ENCODE measurements at places on chromosomes 4 and X. TPM values are rescaled to one million over a fixed set of nuclear protein-coding genes. Genes with fewer than 3 reads are reported as not detected.

ARHGEF6 gene
- total RNA-seq: 53.6 TPM

- no peak overlapping the region for H3K4me3 ChIP-seq
- H3K4me1 ChIP-seq: no peaks in the 10 kb centered on the region
- H3K36me3 ChIP-seq: no peaks in the 10 kb centered on the region
- no peak for DNase-seq
These were observed 1012.1 kb downstream of the RAB28 start for GRCh38 chr4:12472087-12472486.

SHROOM2 gene
- total RNA-seq: not detected

DNA sequence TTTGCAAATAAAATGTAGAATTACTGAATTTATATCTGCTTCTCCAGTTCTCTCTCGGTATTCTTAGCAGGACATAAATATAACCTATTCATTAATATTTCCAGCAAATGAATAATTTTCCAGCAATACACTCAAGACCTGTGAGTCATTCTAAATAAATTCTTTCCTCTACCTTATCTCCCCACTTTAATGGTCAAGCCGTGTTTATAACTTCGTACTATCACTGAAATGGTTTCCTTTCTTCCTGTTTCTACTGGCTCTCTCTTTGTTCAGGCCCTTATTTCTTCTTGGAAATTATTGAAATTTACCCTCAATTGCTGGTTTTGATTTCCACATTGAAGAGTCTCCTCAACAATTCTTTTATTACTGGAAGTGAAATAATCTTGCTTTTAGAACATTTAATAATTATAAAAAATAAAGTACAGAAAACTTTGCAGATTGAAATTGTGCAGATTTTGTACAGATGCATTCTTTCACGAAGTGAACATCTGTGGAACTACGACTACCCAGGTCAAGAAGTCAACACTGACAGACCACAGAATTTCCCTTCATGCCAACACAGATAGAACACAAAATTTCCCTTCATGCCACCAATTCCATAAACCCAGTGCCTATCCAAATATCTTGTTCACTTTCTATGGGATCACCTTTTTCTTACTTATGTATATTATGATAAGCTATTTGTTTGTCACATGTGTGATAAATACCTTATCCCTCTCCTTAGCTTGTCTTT is 205.7 kb downstream of the FAT4 start:
- DNase-seq: no peak
- no peaks in the 10 kb centered on the region for H3K4me1 ChIP-seq
- H3K27me3 ChIP-seq: no peaks in the 10 kb centered on the region
- no peaks in the 10 kb centered on the region for H3K36me3 ChIP-seq
- no peak overlapping the region for H3K27ac ChIP-seq

DNA sequence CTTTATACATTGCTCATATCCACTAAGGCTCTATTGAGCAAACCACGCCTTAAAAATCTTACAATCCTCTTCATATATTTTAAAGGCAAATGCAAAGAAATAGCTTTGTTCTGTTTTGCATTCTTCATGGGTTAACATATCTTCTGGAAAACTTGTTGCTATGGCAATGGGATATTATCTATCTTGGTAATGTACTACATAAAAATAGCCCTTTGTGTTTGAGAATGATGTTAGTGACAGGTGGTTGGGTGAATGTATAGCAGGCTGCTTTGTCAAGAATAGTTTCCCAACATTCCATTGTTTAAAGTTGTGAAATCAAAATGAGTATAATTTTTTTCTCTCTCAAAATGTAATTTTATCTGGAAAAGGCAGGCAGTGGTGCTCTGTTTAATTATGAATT is 16.8 kb downstream of the REPS2 start:
- H3K36me3 ChIP-seq: no peaks in the 10 kb centered on the region
- no peak overlapping the region for H3K27ac ChIP-seq
- H3K27me3 ChIP-seq: no peaks in the 10 kb centered on the region
- no peaks in the 10 kb centered on the region for H3K4me1 ChIP-seq
- DNase-seq: no peak

DNA sequence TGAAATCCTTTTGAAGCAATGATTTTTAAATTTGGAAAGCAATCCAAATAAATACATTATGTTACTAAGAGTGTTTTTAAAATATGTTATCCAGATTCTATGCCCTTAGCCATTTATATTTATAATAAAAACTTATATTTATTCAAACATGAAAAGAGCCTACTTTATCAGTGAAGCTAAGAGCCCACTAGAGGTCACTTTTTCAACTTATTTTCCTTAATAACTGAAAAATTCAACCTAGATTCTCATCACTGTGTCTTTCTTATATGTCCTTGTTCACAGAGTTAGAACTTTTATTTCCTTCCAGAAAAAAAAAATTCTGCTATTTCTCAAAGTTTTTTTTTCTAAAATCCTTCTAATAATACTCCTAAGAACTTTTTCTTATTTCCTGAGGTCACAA is 23.9 kb downstream of the PRDM8 start:
- no peak overlapping the region for H3K27ac ChIP-seq
- DNase-seq: no peak

- no peak overlapping the region for H3K27ac ChIP-seq
- H3K4me3 ChIP-seq: no peak overlapping the region
- H3K36me3 ChIP-seq: no peaks in the 10 kb centered on the region
- DNase-seq: no peak
These were observed 436.5 kb upstream of the FTHL17 start for GRCh38 chrX:31508338-31508737.

DNA sequence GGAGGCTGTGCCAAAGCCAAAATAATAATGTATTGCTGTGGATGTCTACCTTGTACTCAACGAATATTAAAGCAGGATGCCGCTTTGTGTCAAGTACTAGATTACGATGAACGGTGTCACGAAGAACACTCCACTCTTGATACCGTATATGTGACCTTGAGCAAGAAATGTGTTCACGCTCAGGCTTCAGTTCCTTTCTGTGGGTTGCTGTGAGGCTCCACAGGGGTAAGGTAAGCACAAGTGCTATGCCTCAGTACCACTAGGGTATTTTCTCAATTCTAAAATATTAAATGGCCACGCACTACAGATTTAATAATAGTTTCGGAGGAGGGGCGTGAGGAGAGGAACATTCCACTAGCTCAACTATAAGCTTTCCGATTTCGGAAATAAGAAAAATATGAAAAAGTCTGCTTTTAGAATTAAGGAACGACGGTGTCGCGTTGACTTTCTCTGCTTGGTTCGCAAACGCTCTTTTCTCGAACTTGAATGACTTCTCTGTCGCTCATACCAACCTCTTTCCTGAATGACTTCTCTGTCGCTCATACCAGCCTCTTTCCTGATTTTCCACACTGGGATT is 607 bp upstream of the SCOC start:
- H3K36me3 ChIP-seq: no peaks in the 10 kb centered on the region
- H3K4me1 ChIP-seq: peaks cover 35% of the 10 kb centered on the region

ABCE1 gene
- 148 TPM for total RNA-seq

DNA sequence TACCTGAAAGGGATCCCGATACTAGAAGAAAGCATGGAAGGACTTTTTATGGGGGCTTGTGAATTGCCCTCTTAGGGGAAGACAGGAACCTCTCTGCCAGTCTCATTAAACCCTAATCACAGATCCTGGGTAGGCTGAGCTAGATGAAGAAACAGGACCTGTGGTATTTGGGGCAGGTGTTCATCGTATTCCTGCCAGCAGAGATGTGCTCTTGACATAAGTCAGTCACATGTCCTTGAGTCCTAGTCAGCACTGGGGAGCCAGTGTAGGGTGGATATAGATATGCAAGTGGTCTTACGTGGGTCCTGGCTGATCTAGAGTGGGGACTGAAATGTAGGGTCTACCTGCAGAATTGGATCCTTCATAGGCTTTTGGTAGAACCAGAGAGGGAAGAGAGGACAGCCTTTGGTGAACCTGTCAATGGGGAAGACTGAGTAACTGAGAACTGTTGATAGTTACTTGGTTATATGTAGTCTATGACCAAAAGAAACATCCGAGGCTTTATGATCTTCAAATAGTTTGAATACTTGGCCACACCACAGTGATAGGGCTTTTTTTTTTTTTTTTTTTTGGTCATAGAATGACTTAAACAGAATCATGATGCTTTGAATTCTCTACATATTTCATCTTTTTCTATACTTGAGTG is 63.5 kb upstream of the WDR1 start:
- H3K27ac ChIP-seq: peak overlapping the region; percentile 38
- no peak overlapping the region for H3K4me3 ChIP-seq
- H3K4me1 ChIP-seq: peaks cover 31% of the 10 kb centered on the region
- DNase-seq: no peak
- H3K36me3 ChIP-seq: peaks cover 3% of the 10 kb centered on the region

CFI gene
- not detected for total RNA-seq

GRCh38 chr4:158799013-158799770 is 30.4 kb downstream of the FNIP2 start:
- no peak overlapping the region for H3K27ac ChIP-seq
- peaks cover 12% of the 10 kb centered on the region for H3K4me1 ChIP-seq
- no peaks in the 10 kb centered on the region for H3K27me3 ChIP-seq
- H3K36me3 ChIP-seq: no peaks in the 10 kb centered on the region
- no peak for DNase-seq

DNA sequence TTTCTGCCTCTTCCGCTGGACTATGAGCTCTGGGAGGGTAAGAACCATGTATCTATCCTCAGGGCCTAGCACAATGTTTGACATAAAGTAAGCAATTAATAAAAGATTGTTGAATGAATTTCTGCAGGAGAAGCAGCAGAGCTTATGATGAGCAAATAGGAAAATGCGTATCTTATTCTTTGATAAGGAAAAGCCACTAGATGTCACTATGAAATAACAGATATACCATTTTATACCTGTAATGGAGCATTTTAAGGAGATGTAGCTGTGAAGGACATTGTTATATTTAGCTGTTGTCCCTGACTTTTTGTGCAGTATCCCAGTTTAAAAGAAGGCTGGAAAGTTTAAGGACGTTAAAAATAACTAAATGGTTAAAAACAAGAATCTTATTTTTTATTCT is 147.2 kb upstream of the MBNL3 start:
- no peaks in the 10 kb centered on the region for H3K27me3 ChIP-seq
- H3K4me1 ChIP-seq: no peaks in the 10 kb centered on the region
- DNase-seq: no peak
- no peaks in the 10 kb centered on the region for H3K36me3 ChIP-seq

ARMCX1 gene
- 2.6 TPM for total RNA-seq

ANXA3 gene
- total RNA-seq: 0.49 TPM

SLITRK2 gene
- total RNA-seq: not detected

DNA sequence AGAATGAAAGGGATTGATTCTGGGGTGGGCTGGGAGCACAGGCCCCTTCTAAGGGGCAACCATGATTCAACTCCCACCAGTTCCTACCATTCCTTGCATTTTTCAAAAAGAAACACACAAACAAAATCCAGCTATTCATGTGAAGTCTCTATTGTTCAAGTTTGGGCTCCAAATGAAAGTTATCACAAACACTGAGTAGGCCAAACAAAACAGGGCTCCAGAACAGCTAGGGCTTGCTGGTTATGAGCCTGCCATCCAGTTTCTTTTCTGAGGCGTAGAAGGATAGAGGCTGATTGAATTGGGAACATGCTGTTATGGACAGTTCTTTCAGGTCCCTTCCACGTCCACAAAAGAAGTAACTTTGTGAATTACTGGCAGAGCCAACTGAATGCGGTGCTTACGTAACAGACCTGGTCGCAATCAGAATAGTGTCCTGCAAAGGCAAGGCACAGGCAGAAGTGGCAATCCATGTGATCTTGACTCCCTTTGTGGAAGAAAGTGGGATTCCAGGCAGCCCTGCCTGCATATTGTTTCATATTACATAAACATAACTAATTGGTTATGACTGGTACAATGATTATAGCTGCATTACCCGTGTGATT is 244.5 kb downstream of the SCFD2 start:
- H3K27ac ChIP-seq: no peak overlapping the region
- no peaks in the 10 kb centered on the region for H3K27me3 ChIP-seq
- H3K4me1 ChIP-seq: peaks cover 15% of the 10 kb centered on the region

DNA sequence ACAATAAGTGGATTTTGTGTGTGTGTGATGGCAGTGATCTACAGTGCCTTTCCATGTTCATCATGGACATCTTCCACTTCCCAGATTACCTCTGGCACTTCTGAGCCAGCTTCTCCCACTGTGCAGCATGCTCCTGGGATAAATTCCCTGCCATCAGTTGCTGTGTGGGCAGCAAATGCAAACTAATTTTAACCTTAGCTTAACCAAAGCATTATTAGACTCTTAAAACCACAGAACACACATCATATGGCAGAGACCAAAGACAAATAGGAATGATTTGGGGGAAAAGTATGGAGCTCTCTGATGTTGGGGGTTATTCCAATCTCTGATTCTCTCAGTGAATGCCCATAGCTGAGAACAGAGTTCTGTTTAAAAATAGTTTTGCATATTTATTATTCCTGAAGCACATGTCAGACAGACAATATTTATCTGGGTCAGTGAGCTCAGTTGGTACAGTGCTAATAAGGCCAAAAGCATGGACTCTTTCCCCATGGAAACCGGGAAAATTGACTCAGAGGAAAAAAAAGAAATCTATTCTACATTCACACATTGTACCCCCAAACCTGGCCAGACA is 567.4 kb downstream of the IQCM start:
- H3K27ac ChIP-seq: no peak overlapping the region
- H3K36me3 ChIP-seq: no peaks in the 10 kb centered on the region
- no peak overlapping the region for H3K4me3 ChIP-seq
- no peaks in the 10 kb centered on the region for H3K27me3 ChIP-seq

- peaks cover 9% of the 10 kb centered on the region for H3K36me3 ChIP-seq
- no peak overlapping the region for H3K4me3 ChIP-seq
- no peak for DNase-seq
- H3K4me1 ChIP-seq: peaks cover 14% of the 10 kb centered on the region
- H3K27me3 ChIP-seq: no peaks in the 10 kb centered on the region
These were observed 71.6 kb upstream of the LEF1 start for GRCh38 chr4:108240366-108240765.

PHKA1 gene
- 8.7 TPM for total RNA-seq

DNA sequence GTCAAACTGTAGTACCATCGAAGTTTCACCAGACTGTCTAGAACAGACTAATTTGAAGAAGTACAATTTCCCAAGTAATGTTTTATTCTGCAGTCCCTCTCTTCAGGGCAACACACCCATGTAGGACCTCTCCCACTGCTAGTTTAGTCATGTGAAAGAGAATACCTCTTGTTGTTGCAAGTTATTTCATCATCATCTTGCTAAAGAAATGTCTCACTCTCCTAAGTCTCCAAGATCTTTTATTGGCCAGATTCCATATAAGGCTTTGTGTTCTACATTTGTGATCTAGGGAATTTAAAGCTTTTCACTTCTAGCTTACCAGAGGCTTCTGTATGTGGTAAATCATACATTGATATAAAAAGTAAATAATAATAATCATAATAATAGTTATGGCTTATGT is 745.3 kb upstream of the MAGEB2 start:
- no peaks in the 10 kb centered on the region for H3K27me3 ChIP-seq
- H3K4me1 ChIP-seq: no peaks in the 10 kb centered on the region
- DNase-seq: no peak
- H3K4me3 ChIP-seq: no peak overlapping the region
- H3K36me3 ChIP-seq: no peaks in the 10 kb centered on the region

- peak overlapping the region; percentile 70 for H3K27ac ChIP-seq
- H3K27me3 ChIP-seq: no peaks in the 10 kb centered on the region
- peaks cover 54% of the 10 kb centered on the region for H3K36me3 ChIP-seq
- DNase-seq: no peak
- peaks cover 12% of the 10 kb centered on the region for H3K4me1 ChIP-seq
These were observed 21.4 kb downstream of the GRSF1 start for GRCh38 chr4:70818173-70818855.

GRCh38 chrX:10186355-10186754 is 29.6 kb downstream of the CLCN4 start:
- no peak overlapping the region for H3K27ac ChIP-seq
- peaks cover 2% of the 10 kb centered on the region for H3K4me1 ChIP-seq
- H3K4me3 ChIP-seq: no peak overlapping the region
- DNase-seq: no peak

ACSL1 gene
- 17.1 TPM for total RNA-seq

GRCh38 chr4:41580007-41580406 is 42.0 kb downstream of the LIMCH1 start:
- no peaks in the 10 kb centered on the region for H3K27me3 ChIP-seq
- H3K4me3 ChIP-seq: no peak overlapping the region
- H3K36me3 ChIP-seq: no peaks in the 10 kb centered on the region
- DNase-seq: no peak
- H3K27ac ChIP-seq: no peak overlapping the region

Data from activated CD4-positive, alpha-beta T cell treated with anti-CD3 and anti-CD28 coated beads for 36 hours (primary cell).